ENCODE measurements at places on chromosomes 11 and 22.

GRCh38 chr11:12785901-12786300 is 111.7 kb downstream of the TEAD1 start:
- DNase-seq = no peak

GRCh38 chr11:13698132-13698531 is 29.7 kb downstream of the FAR1 start:
- DNase-seq = no peak

DNA sequence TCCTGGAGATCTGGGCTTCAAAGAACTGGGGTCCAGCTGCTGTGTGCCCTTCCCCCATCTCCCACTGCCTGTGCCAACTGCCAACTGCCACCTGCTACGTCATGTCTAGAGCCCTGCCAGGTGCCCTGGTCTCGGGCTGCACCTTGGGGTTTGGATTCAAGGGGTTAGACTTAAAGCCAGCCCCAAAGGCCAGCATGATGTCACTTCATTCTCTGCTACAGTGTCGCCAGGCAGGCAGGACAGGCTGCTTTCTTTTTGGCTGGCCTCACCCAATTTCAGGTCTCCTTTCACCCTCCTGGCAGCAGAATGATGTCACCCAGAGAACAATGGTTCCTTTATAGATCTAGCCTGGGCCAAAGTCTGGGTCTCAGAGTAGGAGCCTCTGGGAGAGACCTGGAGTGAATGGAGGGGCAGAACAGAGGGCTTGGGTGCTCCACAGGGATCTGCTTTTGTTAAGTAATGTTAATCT is 79.5 kb upstream of the CRYBB3 start:
- no peak for DNase-seq

- DNase-seq = no peak
Observed at GRCh38 chr11:9874466-9874865, 210.6 kb downstream of the SWAP70 start.

DNA sequence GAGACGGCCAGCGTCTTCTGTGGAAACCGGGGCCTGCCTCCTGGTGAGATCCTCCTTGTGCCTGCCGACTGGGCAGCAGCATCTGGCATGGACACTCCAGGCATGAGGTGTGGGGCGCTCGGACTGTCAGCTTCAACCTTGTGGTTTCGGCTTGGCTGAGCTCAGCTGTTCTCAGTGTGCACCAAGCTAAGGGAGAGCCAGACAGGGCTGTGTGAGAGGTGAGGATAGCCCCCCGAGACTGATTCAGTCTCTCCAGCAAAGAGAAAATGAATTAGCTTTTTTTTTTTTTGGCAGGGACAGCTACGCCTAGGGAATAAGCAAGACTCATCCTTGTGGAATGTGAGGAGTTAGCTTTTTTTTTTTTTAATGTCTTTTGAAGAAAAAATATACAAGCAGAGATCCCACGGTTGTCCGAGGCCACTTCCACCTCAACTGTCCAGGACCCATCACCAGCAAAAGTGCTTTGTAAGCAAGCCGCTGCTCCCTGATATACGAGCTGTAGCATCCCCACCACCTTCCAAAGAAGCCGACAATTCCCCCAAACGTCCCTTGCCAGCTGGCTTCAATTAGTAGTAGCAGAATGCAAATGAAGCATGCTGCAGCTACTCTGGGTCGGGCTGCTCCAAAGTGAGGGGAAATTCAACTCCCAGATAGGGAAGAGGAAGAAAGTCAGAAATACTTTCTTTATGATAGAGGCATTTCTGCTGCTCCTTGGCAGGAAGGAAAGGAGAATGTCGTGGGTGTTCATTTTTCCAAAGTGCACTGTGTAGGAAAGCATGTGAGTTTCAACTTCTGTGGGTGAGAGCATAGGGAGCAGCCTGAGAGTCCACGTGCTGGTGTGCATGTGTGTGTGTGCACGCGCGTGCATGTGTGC is 9.7 kb upstream of the THY1 start:
- DNase-seq = no peak

DNA sequence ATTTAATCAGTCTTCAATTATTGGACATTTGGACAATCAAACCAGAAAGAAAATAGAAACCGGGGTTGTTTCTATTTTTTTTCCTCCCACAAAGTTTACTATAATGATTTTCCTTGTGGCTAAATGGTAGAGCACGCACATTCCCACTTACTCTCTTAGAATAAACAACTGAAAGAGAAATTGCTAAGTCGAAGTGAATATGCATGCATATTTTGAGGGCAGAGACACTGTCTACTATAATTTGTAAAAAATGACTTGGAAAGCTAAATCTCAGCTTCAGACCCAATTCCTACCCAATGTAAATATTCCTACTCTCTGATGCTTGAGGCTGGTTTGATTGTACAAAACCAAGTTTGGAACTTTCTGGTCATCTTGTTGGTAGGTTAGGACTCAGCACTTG is 66.7 kb upstream of the PAX6 start:
- DNase-seq = no peak

- no peak for DNase-seq
Observed at GRCh38 chr22:25334162-25334490, 114.7 kb downstream of the CRYBB2 start.

GRCh38 chr11:68939583-68940555 is 36.2 kb downstream of the IGHMBP2 start:
- no peak for DNase-seq

GRCh38 chr11:105948918-105949590 is 73.0 kb downstream of the MSANTD4 start:
- DNase-seq = no peak

DNA sequence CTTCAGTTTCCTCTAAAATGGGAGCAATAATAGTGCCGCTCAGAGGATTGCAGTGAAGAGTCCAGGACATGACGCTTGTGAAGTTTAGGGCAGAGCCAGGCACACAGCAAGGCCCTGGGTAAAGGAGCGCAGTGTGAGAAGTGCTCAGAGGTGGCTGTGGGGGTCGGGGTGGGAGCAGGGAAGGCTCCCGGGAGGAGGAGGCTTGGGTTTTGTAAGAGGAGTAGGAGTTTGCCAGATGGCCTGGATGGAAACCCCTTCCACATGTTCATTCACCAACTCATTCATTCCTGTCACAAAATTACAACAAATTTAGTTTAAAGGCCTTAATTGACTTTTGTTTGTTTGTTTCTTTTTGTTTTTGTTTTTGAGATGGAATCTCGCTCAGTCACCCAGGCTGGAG is 17.0 kb downstream of the CRYBB2 start:
- no peak for DNase-seq

- no peak for DNase-seq
Observed at GRCh38 chr11:128766591-128767081, 72.8 kb downstream of the FLI1 start.

- DNase-seq = no peak
Observed at GRCh38 chr11:101848262-101848661, 66.5 kb upstream of the CEP126 start.

- DNase-seq = no peak
Observed at GRCh38 chr11:67320011-67320410, 16.7 kb downstream of the SSH3 start.

GRCh38 chr22:44848296-44848741 is 95.9 kb downstream of the ARHGAP8 start:
- DNase-seq = no peak

GRCh38 chr11:64894070-64894811 is 15.8 kb upstream of the EHD1 start:
- DNase-seq = peak; percentile 90

- DNase-seq = no peak
Observed at GRCh38 chr11:15947681-15948648, 408.4 kb downstream of the SOX6 start.

DNA sequence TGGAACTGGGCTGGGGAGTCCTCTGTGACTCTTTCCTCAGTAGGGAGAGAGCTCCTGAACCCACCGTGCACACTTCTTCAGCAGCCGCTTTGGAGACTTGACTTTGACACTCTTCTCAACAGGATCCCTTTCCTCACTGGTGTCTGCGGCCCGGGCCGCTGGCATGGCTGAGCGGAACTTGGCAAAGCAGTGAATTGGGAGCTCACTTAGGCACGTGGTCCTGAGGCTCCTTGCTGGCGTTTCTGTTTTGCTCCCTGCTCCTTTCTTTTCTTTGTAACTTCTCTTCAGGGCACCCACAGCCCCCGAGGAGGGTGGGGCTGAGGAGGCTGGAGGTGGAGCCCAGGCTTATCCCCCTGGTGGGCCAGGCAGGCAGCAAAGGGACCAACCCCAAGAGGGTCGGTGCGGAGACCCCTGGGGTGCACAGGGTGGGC is 8.4 kb upstream of the KCNQ1OT1 start:
- no peak for DNase-seq

DNA sequence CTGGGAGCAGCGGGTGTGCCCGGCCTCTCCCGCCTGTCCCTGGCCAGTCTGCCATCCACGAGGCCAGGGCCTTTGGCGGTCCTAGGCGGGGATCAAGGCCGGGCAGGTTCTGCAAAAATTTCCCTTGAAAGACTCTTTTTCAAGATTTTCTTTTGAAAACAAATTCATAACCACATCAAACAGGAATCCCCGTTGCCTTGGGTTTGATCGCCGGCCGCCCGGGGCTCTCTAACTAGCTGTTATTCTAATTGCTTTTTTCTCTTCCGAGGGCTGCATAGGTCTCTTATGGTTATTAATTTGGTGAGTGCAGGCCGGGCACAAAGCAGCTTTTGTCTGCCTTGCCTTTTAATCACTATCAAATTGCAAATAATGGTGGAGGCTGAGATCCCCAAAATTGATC is 42.0 kb downstream of the CDKN1C start:
- DNase-seq = no peak

DNA sequence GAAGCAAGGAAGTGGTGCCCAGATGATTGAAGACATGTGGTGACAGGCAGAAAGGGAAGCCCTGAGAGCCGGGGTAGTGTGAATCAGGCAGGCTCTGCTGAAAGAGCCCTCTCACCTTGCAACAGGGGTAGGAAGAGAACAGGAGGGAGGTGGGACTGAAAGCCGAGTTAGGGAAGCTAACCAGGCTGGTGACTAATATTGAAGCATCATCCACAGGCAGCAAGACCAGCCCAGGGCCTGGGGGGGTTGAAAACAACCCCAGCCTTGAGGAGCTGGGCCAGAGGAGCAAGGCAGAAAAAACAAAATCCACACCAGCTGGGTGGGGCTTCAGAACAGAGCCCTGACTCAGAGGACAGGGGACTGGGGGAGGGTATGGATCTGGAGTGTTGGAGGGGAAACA is 35.0 kb upstream of the CRTAM start:
- DNase-seq = no peak

- DNase-seq = no peak
Observed at GRCh38 chr11:128298271-128298670, 289.1 kb downstream of the ETS1 start.

- no peak for DNase-seq
Observed at GRCh38 chr11:84906995-84907394, 720.1 kb downstream of the DLG2 start.

- DNase-seq = peak; percentile 49
Observed at GRCh38 chr22:38316364-38317121, 690 bp downstream of the CSNK1E start.

DNA sequence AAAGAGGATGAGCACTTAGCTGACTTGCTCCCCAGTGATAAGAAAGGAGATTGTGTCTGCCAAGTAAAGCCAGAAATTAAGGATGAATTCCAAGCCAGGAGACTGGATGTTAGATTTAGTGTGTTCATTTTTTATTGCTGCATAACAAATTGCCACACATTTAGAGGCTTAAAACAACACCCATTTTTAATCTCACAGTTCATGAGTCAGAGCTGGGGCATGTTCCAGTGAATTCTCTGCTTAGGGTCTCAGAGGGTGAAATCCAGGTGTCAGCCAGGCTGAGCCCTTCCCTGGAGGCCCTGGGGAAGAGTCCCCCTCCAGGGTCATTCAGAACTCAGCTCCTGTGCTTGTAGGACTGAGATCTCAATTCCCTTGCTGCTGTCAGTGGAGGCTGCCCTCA is 352.8 kb downstream of the BUD13 start:
- DNase-seq = no peak

GRCh38 chr11:110711448-110711775 is 825 bp downstream of the ARHGAP20 start:
- no peak for DNase-seq

DNA sequence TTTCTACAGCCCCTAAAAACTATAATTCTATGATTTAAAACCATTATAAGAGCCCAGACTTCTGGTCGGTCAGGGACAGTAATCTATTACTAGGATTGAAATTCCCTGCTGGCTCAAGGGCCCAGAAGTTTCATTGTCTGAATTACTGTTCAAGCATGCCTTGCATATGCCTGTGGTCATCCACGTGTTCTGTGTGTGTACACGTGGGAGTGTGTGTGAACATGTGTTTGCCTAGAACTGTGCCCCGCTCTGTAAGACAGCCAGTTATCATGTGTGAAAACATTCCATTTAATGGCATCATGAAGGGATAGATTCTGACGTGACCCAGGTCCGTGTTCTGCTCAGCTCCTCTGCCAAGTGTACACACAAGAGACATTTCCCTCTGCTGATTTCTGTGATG is 189.3 kb upstream of the NECTIN1 start:
- no peak for DNase-seq

DNA sequence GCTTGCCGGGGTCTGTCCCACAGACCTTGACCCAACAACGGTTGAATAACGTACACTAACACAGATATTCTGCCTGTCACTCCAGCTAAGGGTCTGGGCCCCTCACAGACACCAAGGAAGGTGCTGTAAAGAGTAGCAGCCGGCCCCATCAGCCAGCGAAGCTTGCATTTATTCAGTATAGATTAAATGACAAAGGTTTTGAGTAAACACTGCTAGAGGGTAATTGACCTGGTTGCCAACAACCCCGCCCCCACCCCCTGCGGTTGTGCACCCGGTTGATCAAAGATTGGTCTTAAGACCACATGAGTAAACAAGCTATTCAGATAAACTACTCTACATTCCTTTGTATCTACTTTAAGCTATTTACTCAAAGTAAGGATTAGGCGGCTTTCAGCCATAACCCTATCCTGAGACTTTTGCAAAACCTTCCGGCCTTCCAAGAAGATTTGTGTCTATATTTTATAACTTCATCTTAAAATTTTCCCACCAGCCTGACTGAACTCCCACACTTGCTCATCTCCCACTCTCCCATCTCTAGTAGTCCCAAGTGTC is 4.8 kb upstream of the CKAP5 start:
- no peak for DNase-seq

DNA sequence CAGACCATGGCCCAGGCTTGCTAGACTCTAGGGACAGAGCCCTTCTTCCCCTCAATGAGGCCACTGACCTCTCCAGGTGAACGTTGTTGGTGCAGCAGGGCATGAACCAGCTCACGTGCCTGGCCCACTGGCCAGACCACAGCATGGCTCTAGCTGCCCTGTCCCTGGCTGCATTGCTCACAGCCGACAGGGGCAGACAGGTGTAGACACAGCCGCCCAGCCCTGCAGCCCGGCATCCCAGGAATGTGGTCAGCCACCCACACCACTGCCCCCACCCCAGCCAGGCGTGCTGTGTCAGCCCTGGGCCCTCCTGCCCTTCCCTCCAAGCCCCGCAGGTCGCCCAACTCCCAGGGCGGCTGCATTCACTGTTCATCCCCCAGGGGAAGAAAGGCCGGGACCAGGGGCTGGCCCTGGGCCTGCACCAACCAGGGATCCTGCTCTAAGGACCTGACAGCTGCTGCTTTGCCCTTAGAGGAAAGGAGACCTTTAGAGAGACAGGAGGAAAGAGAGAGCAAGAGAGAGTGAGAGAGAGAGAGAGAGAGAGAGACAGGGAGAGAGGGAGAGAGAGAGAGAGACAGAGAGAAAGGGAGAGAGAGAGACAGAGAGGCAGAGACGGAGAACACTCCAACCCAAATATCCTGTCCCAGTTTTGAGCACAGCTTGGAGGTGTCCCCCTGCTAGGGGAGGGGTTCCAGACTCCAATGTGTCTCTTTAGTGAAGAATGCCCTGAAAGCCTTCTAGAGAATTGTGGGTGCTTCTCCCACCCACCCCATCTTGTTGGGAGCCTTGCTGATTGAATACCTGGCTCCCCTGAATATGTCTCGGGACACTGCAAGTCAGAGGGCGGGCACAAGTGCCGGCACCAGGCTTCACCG is 44.2 kb upstream of the LINC01488 start:
- DNase-seq = no peak

- DNase-seq = no peak
Observed at GRCh38 chr11:34439610-34440198, 970 bp downstream of the CAT start.

Measured in activated CD4-positive, alpha-beta T cell treated with anti-CD3 and anti-CD28 coated beads, Interleukin-2, amount 50 U/mL, for 24 hours (primary cell).